ENCODE measurements at places on chromosomes 4 and X.

- no peak for DNase-seq
These were observed 115.7 kb upstream of the ZXDA start for GRCh38 chrX:58025979-58026378.

DNA sequence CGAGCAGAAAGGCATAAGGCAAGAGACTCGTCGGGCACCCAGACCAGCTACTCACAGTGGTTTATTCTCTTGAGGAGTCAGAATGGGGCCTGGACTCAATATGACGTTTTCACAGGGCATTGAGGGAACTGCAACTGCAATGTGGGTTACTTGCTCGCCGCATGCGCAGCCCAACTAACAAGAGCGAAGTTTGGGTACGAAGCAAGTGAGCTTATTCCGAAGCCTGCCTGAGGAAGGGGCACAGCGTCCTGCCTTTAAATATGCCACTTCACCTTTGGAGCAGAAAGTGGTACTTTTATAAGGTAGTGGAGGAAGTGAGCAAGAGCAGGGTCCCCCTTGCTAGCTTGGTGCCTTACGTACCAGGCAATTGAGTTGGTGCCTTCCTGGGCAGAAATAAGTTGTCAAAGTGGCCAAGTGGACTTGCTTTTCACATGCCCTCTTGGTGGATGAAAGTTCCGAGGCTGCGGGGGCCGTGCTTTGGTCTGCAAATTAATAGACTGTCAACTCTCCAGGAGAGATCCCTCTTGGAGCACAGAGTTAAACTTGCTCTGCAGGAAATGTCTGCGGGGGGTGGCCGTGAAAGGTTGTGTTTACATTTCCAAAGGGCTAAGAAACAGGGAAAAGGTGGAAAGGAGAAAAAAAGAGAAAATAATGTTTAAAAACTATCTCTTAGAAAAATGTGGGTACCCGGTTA lies 480.4 kb downstream of the TRIML1 start:
- no peak for DNase-seq

GRCh38 chr4:184506527-184507121 lies 32.3 kb upstream of the IRF2 start:
- DNase-seq, result peak; percentile 26

- no peak for DNase-seq
These were observed 21.6 kb downstream of the SCD5 start for GRCh38 chr4:82776925-82777542.

Data from GM19239 (cell line).